ENCODE measurements at places on chromosomes 3 and 15.

GRCh38 chr15:74007820-74008371 is 13.4 kb downstream of the PML start:
- DNase-seq: no peak

DNA sequence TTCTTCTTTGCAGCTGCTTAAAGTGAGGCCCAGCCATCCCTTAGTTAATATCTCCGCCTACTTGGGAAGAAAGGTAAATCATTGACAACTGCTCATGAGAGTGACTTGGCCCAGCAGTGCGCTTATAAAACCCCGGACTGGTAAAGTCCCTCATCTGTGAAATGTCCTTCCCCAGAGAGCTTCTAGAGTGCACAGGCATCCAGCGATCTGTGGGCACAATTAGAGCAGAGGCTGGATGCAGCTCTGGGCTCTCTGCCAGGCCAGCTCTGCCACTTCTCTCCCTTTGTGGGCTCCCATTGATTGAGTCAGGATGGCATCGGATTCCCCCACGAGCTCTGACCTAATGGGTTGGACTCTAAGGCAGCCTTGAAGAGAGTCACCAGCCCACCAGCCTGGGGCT is 219.0 kb upstream of the LINGO1 start:
- no peak for DNase-seq

DNA sequence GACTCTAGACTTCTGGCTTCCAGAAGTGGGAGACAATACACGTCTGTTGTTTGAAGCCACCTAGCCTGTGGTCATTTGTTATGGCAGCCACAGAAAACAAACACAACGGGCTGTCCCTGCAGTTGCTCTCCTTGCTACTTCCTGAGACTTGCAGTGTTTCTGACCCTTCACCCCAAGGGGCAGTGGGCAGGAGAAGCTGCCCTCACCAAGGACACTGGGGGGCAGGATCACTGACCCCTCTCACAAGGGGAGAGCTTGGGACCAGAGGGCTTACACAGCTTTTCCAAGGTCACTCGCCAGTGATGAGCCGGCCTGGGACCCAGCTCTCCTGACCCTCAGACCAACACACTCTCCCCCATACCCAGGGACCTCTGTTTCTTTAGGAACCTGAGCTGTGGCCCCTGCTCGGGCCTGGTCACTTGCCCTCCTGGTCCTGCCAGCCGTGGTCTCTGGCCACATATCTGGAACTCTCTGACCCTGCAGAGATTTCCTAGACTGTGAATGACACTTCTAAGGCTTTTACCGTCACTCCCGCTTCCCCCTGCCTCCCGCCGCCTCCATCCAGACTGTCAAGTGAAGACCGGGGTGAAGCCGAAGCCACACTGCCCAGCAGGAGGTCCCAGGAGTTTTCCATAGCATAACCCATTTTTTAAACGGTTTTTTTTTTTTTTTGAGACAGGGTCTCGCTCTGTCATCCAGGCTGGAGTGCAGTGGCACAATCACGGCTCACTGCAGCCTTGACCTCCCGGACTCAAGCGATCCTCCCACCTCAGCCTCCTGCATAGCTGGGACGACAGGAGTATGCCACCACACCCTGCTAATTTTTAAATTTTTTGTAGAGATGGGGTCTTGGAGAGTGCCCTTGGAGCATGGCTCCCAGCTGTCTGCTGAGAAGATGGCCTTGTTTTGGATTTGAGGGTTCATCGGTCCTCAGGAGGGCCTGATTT is 4.4 kb downstream of the ATP2B2 start:
- no peak for DNase-seq

GRCh38 chr15:66862111-66862939 is 160.3 kb downstream of the SMAD6 start:
- DNase-seq: no peak

GRCh38 chr3:40584625-40585189 is 59.9 kb downstream of the ZNF621 start:
- peak; percentile 65 for DNase-seq

GRCh38 chr3:122773944-122774509 is 19.6 kb downstream of the HSPBAP1 start:
- DNase-seq: peak; percentile 49

- DNase-seq: no peak
These were observed 24.1 kb downstream of the RASGRP1 start for GRCh38 chr15:38540510-38540909.

All from MM.1S (cell line).